ENCODE measurements at places on chromosomes 4 and X.

DNA sequence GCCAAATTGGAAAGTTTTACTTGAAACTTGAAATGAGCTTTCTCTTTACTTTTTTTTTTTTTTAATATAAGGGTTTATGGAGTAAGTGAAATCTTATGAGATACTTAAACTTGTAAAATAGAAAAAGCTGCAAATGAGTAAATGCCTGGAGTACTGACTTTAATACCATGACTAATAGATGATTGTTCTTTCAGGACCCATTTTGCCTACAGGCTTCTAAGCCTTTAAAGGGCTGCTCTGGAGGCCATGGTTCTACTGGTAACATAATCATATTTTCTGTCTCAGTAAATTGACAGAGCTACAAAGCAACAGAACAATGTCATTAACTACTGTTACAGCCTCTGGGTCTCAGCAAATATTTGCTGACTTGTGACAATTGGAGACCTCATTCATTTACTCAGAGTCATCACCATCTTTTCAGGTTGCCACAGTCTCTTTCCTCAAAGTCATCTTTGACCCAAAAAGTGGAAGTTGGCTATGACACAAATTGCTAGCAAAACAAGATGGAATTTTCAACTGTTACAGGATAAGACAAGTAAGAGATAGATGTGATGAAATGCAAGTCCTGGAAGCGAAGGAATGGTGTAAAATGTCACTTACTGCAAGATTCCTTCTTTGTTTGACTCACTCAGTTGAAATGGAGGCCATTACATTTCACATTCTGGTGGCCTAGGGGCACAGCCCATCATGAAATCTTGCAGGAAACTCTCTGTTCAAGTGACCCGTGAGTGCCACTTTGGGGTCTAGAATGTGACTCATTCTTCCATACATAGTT is 132.7 kb downstream of the BTC start:
- DNase-seq = no peak

- no peak for DNase-seq
Measured at GRCh38 chr4:24321131-24321530, 263.2 kb downstream of the DHX15 start.

DNA sequence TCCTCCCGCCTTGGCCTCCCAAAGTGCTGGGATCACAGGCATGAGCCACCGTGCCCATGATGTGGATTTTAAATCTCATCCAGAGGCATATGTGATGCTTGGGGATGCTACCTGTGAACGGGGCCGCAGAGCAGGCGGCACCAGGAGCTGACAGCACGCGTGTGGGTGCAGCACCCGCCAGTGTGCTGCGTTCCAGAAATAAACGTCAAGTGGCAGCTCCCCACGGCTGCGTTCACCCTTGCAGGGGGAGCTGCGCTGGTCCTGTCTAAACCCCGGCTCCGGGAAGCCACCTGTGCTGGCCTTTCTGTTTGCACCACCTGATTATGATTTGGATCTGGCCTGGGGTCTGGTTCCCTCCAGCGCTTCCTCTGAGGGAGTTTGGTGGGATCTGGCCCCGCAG is 77.8 kb downstream of the SORCS2 start:
- no peak for DNase-seq

DNA sequence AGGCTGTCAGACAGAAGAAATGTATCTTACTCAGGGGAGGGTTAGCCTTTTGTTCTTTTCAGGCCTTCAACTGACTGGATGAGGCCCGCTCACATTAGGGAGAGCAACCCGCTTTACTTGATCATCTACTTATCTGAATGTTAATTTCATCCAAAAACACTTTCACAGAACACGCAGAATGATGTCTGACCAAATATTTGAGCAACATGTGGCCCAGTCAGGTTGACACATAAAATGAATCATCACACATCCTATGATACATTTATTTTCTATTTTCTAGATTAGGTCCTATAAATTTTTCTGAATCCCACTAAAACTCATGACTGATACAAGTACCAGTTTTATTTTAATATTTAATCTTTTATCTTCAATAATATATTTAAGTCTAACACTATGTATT is 260.3 kb downstream of the IL15 start:
- no peak for DNase-seq

DNA sequence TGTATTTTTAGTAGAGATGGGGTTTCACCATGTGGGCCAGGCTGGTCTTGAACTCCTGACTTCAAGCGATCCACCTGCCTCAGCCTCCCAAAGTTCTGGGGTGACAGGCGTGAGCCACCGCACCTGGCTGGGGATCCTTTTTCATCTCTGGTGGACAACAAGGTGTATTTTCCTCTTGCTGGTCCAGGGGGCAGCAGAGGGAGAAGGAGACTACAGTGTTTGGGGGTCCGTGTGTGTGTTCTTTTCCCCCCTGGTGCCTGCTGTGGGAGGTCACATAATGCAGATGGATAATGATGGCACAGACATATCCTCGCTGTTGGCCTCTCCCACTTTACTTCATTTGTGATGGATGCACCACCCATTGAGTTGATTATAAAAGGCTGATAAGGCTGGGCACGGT is 39.0 kb upstream of the CD99 start:
- DNase-seq = no peak

DNA sequence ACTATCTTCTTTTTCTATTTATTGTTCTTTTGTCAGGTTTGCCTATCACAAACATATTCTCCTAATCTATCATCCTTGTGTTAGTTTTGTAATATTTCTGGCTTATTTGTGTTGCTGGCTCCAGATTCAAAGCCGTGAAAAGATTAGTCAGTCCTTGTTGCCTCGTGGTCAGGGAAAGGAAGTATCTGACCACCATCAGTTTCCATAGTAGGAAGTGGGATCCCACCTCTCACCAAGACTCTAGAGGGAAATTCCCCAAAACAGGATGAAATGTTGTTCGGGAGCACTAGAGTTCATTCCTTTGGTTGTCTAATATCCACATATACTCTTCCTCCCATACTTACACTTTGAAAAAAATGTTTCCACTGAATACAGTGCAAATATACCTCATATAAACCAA is 131.0 kb upstream of the HUWE1 start:
- no peak for DNase-seq

GRCh38 chr4:151874328-151874727 is 113.5 kb upstream of the GATB start:
- DNase-seq = no peak

DNA sequence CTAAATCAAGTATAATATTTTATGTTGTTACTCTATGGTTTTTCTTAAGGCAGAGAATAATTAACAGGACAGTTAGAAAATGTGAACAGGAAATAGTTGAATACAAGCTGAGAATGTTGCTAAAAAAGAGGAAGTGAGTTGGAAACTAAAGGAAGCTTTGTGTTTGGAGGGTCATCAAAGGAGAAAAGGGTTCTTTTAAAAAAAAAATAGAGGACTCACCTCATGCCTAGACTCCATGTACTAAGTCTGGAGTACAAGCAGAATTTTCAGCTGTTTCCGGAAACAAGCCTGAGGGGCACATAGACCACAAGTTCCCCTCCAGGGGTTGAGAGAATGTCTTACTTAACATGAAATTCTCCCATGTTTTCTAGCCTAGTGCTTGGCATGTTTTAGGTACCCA is 20.1 kb upstream of the MAP7D3 start:
- DNase-seq = no peak

- peak; percentile 31 for DNase-seq
Measured at GRCh38 chr4:88819818-88820697, 122.4 kb upstream of the NAP1L5 start.

DNA sequence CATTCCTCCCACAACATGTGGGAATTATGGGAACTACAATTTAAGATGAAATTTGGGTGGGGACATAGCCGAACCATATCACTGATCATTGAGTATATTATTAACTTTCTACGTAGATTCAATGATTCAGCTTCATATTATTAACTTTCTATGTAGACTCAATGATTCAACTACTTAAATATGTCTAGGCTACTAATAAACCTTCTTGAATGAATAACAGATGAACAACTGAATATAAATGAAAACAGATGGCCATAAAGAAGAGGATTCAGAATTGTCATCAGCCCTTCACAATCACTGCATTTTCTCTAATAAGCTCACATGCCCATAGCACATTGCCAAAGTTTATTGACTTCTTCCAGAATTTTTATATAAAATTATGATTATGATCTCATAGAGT is 57.0 kb downstream of the CEP44 start:
- no peak for DNase-seq

DNA sequence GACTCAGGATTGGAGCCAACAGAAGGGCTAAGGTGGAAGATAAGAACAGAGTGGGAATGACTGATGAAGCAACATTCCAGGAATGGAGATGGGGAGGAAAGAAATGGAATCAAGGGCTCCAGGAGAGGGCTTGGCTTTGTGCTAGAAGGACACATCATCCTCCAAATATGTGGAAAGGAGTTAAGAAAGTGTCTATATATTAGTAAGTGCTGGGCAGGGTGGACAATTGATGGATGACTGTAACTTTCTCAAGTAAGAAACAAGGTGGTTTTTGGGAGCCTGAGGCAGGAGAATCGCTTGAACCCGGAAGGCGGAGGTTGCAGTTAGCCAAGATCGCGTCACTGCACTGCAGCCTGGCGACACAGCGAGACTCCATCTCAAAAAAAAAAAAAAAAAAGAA is 71.6 kb upstream of the NFKB1 start:
- DNase-seq = no peak

GRCh38 chr4:37670249-37670648 is 15.9 kb downstream of the RELL1 start:
- DNase-seq = no peak

GRCh38 chrX:41858161-41858775 is 65.1 kb downstream of the CASK start:
- no peak for DNase-seq

DNA sequence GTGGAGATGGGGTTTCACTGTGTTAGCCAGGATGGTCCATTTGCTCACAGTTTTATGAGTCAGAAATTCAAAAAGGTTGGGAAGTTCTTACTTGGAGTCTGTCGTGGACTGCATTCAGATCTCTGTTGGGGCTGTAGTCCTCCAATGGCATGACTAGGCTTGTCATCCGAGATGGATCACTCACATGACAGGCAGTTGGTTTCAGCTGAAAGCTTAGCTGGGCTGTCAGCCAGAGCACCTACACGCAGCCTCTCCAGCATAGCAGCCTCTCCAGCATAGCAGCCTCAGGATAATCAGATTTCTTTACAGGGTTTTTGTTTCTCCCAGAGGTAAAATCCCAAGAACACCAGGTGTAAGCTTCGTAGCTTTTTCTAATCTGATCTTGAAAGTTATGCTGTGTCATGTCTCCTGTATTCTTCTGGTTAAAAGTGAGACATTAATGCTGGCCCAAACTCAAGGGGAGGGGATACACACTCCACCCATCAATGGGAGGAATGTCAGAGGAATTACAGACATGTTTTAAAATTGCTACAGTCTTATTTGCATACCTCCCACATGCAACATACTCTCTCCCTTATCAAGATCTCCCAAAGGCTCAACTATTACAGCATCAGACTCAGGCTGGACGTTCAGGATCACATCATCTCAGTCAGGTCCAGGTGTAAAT is 31.6 kb upstream of the SOD3 start:
- no peak for DNase-seq

GRCh38 chr4:165692082-165692481 is 181.0 kb upstream of the TLL1 start:
- no peak for DNase-seq

GRCh38 chrX:51852096-51852495 is 41.3 kb upstream of the MAGED1 start:
- DNase-seq = no peak

DNA sequence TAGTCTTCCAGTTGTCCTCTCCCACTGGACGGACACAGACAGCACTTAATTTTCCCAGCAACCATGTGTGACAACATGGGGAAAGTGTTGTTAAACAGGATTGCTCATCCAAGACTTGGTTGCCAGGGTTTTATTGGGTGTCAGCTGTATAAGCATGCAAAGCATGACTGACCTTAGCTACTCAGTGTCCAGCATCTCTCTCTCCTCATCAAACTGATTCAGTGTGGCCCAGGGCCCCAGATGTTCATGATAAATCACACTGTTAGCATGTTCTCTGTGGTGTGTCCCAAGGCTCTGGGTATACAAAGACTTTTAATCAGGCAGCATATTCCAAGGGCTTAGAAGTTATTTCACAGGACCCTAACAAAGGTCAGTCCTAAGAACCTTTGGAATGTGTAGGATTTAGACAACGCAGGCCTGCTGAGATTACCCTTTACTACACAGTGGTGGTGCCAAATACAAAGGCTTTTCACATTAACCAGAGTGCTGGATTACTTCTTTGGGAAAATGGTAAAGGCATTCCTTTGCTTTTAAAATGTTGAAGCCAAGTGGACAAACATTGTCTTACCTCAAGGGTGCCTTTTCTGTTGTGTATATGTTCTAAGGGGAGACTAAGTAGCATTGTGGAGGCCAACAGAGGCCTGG is 213.3 kb downstream of the GLUD2 start:
- no peak for DNase-seq

DNA sequence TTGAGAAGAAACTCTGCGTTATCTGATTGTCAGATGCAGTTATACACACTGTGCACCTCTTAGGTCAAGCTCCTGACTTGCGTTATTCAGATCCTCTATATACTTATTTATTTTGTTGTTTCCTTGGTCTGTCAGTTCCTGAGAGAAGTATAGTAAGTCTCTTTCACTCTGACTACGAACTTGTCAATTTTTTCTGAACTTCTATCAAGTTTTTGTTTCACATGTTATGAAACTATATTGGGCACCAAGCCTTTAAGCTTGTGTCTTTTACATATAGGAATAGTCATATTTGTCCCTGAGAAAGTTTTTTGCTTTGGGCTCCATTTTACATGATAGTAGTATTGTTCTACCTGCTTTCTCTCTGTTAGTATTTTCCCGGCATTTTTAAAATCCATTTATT is 31.7 kb downstream of the ZNF275 start:
- DNase-seq = no peak

DNA sequence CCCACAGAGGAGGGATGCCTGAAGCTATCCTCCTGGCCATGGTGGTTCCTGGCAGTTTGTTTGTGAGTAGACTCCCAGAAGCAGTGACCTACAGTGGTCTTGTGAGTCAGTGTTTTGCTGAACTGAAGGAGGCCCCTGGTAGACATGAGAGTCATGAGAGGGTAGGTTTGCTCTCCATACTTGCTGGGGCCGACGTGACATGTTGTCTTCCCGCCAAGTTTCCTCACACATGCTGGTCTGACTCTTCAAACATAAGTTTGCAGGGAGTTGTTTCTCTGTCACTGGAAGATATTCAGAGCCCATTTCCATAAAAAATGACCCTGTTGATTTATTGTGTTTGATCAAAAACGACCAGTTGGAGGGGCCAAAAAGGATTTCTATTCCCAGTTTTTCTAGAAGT is 131.1 kb upstream of the SCML1 start:
- no peak for DNase-seq

GRCh38 chr4:94889946-94890345 is 132.2 kb downstream of the BMPR1B start:
- DNase-seq = no peak

GRCh38 chr4:85092943-85093342 is 126.5 kb upstream of the WDFY3 start:
- no peak for DNase-seq

DNA sequence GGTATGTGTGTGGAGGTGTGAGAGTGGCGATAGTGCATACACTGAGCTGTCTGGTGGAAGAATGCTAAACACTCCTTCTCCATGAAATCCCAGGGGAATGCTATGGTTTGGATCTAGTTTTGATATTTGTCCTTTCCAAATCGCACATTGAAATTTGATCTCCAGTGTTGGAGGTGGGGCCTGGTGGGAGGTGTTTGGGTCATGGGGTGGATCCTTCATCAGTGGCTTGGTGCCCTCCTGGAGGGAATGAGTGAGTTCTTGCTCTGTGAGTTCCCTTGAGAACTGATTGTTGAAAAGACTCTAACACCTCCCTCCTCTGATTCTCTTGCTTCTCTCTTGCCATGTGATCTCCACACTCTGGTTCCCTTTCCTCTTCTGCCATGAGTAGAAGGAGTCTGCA is 114.1 kb upstream of the HHIP start:
- DNase-seq = no peak

GRCh38 chr4:187480146-187481145 is 515.1 kb upstream of the ZFP42 start:
- no peak for DNase-seq
